ENCODE measurements at places on chromosomes 2 and 18. TPM values are rescaled to one million over a fixed set of nuclear protein-coding genes. Genes with fewer than 3 reads are reported as not detected.

GRCh38 chr2:29213888-29214291, 98.7 kb downstream of the CLIP4 start:
- H3K4me3 ChIP-seq = no peak overlapping the region
- H3K4me1 ChIP-seq = no peaks in the 10 kb centered on the region
- no peak for DNase-seq

- no peaks in the 10 kb centered on the region for H3K36me3 ChIP-seq
- peak overlapping the region; percentile 90 for H3K4me3 ChIP-seq
- DNase-seq = no peak
- H3K27ac ChIP-seq = peak overlapping the region; percentile 85
Observed at GRCh38 chr2:168246072-168246482, 1.3 kb downstream of the STK39 start.

GRCh38 chr18:11994336-11994702, 13.0 kb downstream of the IMPA2 start:
- no peaks in the 10 kb centered on the region for H3K27me3 ChIP-seq
- DNase-seq = no peak
- peak overlapping the region; percentile 65 for H3K27ac ChIP-seq
- no peak overlapping the region for H3K4me3 ChIP-seq
- H3K36me3 ChIP-seq = no peaks in the 10 kb centered on the region

GRCh38 chr18:2978661-2979106, 34.3 kb downstream of the LPIN2 start:
- H3K4me3 ChIP-seq = no peak overlapping the region
- H3K27ac ChIP-seq = peak overlapping the region; percentile 13
- no peak for DNase-seq
- H3K4me1 ChIP-seq = peaks cover 79% of the 10 kb centered on the region

DNA sequence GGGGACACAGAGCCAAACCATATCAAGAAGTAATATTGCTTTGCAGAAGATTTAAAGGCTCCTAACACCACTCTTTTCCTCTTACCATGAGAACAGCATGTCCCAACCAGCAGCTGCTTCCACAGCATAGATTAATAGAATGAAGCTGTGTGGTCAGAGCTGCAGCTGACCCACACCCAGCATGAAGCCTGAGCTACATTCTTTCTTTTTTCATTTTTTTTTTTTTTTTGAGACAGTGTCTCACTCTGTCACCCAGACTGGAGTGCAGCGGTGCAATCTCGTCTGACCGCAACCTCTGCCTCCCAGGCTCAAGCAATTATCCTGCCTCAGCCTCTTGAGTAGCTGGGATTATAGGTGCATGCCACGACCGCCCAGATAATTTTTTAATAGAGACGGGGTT, 289.8 kb downstream of the RAD51AP2 start:
- no peaks in the 10 kb centered on the region for H3K36me3 ChIP-seq
- no peaks in the 10 kb centered on the region for H3K4me1 ChIP-seq

ADCYAP1 gene
- not detected for total RNA-seq

CDH19 gene
- total RNA-seq = 12.0 TPM

GAL3ST2 gene
- total RNA-seq = 0.19 TPM
